Naive thymus-derived CD4-positive, alpha-beta T cell (primary cell): ENCODE measurements at places on chromosomes 4 and X. TPM values are rescaled to one million over a fixed set of nuclear protein-coding genes. Genes with fewer than 3 reads are reported as not detected.

DNA sequence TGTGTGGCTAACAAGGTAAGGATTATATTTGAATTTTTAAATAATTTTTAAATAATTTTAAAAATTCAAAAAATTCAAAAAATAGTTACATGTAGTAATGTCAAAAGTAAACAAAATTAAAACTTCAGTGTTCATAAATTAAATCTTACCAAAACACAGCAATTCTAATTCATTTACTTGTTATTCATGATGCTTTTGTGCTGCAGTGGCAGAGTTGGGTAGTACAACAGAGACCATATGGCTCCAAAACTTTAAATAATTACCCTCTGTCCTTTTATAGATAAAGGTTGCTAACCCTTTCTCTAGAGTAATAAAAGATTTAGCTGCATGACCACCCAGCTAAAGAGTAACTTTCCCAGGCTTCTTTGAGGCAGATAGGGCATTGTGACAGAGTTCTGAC lies 1355.6 kb downstream of the FSTL5 start:
- no peak overlapping the region for H3K4me3 ChIP-seq
- no peaks in the 10 kb centered on the region for H3K4me1 ChIP-seq
- H3K36me3 ChIP-seq = no peaks in the 10 kb centered on the region

GRCh38 chrX:101206471-101206870 lies 13.1 kb upstream of the DRP2 start:
- H3K36me3 ChIP-seq = no peaks in the 10 kb centered on the region
- no peaks in the 10 kb centered on the region for H3K27me3 ChIP-seq
- no peak for DNase-seq
- H3K27ac ChIP-seq = no peak overlapping the region
- H3K4me3 ChIP-seq = no peak overlapping the region
- H3K4me1 ChIP-seq = peaks cover 6% of the 10 kb centered on the region

MAGEA1 gene
- total RNA-seq = not detected in 2 replicates

GRCh38 chr4:69764311-69764710 lies 3.9 kb upstream of the SULT1B1 start:
- no peak overlapping the region for H3K4me3 ChIP-seq
- no peaks in the 10 kb centered on the region for H3K36me3 ChIP-seq
- peak overlapping the region; percentile 50 for H3K27ac ChIP-seq
- DNase-seq = no peak

DNA sequence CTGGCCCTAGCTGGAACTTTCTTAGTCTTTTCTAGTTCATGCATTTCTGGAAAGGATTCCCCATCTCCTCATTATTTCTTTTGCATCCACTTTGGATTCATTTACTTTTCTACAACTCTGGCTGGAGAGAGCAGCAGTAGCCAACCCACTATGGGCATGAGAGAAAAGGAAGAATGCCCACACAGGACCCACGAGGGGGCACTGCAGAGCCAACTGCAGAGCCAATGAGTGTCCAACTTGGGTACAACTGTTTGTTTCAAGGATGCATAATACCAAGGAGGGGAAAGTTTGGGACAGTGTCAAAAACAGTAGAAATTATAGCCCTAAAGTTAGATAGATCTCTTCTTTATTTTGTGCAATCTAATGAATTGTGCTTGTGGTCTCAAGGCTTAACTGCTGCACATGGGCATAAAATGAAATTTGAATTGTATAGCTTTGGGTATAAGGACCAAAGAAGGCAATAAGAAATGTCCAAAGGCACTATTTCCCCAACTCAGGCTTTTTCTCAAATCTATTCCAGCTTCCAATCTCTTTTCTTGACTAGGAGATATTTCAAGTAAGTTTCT lies 230.6 kb downstream of the NSUN7 start:
- H3K4me3 ChIP-seq = no peak overlapping the region
- no peak overlapping the region for H3K27ac ChIP-seq
- no peaks in the 10 kb centered on the region for H3K36me3 ChIP-seq
- no peak for DNase-seq
- H3K27me3 ChIP-seq = no peaks in the 10 kb centered on the region

- no peak overlapping the region for H3K4me3 ChIP-seq
- H3K27me3 ChIP-seq = no peaks in the 10 kb centered on the region
- H3K36me3 ChIP-seq = no peaks in the 10 kb centered on the region
- no peak for DNase-seq
Observed at GRCh38 chr4:62548765-62549164, 1348.6 kb downstream of the ADGRL3 start.

GRCh38 chr4:27908356-27908755 lies 1047.7 kb downstream of the STIM2 start:
- no peak for DNase-seq
- H3K4me3 ChIP-seq = no peak overlapping the region
- H3K4me1 ChIP-seq = no peaks in the 10 kb centered on the region
- no peak overlapping the region for H3K27ac ChIP-seq

PPEF1 gene
- total RNA-seq = not detected in 2 replicates

- H3K36me3 ChIP-seq = no peaks in the 10 kb centered on the region
- H3K27me3 ChIP-seq = peaks cover 3% of the 10 kb centered on the region
- H3K4me1 ChIP-seq = no peaks in the 10 kb centered on the region
- H3K27ac ChIP-seq = no peak overlapping the region
- no peak for DNase-seq
- H3K4me3 ChIP-seq = no peak overlapping the region
Observed at GRCh38 chr4:151420250-151420807, 11.4 kb downstream of the FHIP1A start.
